Activated CD4-positive, alpha-beta T cell treated with anti-CD3 and anti-CD28 coated beads, Interleukin-2, amount 10 ng/mL, durations not matched to agents 24 days and 14 days (primary cell): ENCODE measurements at places on chromosomes 2 and 18. TPM values are rescaled to one million over a fixed set of nuclear protein-coding genes. Genes with fewer than 3 reads are reported as not detected.

GRCh38 chr18:69808399-69808798, 139.3 kb downstream of the CD226 start:
- no peak for DNase-seq
- no peak overlapping the region for H3K27ac ChIP-seq
- H3K4me3 ChIP-seq = no peak overlapping the region
- peaks cover 2% of the 10 kb centered on the region for H3K4me1 ChIP-seq

DNA sequence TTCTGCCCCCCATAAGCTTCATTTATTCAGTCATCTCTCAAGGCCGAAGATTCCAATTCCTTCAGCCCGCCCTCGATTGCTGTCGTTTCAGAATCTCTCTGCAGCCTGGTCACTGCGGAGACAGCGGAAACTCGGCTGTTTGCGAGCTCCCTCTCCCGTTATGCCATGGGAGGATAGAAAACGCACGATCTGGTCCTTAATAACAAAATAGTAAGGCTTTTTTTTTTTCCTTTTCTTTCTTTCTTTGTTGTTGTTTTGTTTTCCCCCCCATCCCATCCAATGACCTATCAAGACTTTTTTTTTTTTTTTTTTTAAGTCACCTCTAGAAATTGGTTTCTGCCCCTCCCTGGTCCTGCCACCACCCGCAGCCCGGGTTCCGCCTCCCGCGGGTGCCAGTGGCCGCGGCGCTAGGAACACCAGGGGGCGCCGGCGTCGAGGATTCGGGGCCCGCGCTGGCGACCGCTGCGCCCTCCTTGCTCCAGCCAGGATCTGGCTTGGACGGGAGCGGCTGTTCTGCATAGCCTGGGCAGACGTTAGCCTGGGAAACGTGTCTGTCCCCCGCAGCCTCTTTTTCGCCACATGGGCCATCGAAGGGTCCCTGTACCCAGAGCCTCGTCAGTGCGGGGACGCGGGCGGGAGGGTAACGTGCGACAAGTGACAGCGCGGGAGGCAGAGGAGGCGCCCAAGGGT, 10.1 kb downstream of the CPLX4 start:
- peaks cover 56% of the 10 kb centered on the region for H3K27me3 ChIP-seq
- H3K4me1 ChIP-seq = no peaks in the 10 kb centered on the region
- H3K4me3 ChIP-seq = peak overlapping the region; percentile 73
- no peak overlapping the region for H3K27ac ChIP-seq

- H3K4me3 ChIP-seq = no peak overlapping the region
- H3K27ac ChIP-seq = no peak overlapping the region
- no peak for DNase-seq
- H3K36me3 ChIP-seq = no peaks in the 10 kb centered on the region
- no peaks in the 10 kb centered on the region for H3K4me1 ChIP-seq
- no peaks in the 10 kb centered on the region for H3K27me3 ChIP-seq
These were observed 36.4 kb downstream of the PXDN start for GRCh38 chr2:1707771-1708418.

DNA sequence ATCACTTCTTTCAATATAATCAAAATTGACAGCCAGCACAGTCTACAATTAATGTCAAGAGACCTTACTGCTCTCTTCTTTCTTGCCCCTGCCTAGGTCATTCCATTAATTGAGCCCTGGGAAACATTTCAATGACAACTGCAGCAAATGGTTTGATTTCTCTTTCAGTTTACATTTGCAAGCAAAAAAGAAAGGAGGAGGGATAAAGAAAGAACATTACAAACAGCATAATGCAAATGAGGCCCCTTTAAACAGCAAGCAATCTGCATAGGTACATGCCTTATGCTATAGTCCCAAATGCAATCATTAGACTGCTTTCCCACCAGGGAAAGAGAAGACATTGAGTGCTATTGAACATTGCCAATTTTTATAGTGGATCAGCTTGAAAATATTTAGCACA, 655.0 kb upstream of the CDH2 start:
- H3K27ac ChIP-seq = no peak overlapping the region
- no peaks in the 10 kb centered on the region for H3K27me3 ChIP-seq
- no peak overlapping the region for H3K4me3 ChIP-seq
- H3K36me3 ChIP-seq = no peaks in the 10 kb centered on the region

DNA sequence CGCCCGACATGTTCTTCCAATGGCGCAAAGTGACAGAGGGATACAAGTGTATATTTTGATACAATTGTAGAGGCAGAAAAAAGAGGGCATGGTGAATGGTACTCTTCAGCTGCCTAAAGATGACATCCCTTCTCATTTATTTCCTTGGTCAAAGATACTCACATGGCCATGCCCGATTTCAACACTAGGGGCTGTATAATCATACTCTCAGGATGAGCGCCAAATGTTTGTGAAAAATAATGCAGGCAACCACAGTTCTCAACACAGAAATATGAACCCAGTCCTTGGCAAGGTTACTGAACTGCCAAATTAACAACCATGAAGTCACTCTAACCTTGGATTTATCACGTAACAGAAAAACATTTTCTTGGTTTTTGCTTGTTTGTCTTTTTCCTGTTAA, 204.4 kb downstream of the CCDC102B start:
- no peak overlapping the region for H3K4me3 ChIP-seq
- H3K36me3 ChIP-seq = no peaks in the 10 kb centered on the region
- DNase-seq = no peak
- no peaks in the 10 kb centered on the region for H3K4me1 ChIP-seq
- H3K27me3 ChIP-seq = no peaks in the 10 kb centered on the region

DNA sequence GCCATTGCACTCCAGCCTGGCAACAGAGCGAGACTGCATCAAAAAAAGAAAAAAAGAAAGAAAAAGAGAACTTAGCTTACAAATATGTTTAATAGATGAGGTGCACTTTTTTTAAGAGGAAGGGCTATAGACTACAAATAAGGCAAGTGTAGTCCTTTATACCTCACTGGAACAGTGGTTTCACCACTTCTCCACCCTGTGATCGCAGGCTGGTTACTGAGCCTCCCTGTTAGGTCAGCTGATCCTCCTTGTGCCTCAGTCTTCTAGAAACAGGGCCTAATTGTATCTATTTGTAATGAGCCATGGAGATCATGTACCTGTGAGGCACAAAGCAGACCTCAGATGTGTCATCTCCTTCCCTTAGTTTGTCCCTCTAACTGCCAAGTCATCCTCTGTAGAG, 4.5 kb downstream of the CXCR2 start:
- peaks cover 7% of the 10 kb centered on the region for H3K27me3 ChIP-seq
- H3K4me1 ChIP-seq = peaks cover 7% of the 10 kb centered on the region
- no peak for DNase-seq
- H3K27ac ChIP-seq = no peak overlapping the region

DNA sequence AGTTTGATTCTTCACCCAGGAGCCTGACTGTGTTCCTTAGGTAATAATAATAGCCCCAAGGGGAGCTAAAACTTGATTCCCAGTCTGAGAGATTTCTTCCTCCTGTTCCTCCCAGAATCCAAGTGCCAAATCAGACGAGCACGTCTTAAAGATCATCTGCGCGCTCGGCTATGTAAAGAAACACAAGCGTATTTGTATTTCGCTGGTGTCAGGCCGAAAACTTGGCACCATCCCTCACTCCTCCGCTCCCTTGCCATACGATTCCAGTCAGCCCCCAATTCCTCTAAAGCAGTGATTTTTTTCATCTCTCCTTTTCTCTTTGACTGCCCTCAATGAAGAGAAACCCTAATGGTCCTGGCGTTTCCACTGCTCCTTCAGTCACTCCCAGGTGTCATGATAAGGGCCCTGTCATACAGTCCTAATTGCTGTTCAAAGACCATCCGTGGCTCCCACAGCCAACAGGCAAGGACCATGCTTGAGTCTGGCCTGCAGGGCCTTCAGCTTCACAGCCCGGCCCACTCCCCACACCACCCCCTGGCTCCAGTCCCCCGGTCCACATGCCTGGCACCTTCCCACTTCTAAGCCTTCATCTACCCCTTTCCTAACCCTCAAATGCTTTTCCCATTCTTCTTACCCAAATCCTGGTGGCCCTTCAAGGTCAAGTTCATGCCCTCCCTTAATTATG, 130.8 kb upstream of the ID2 start:
- H3K27ac ChIP-seq = peak overlapping the region; percentile 1
- H3K4me1 ChIP-seq = peaks cover 30% of the 10 kb centered on the region
- no peak overlapping the region for H3K4me3 ChIP-seq
- H3K27me3 ChIP-seq = no peaks in the 10 kb centered on the region
- DNase-seq = no peak

DNA sequence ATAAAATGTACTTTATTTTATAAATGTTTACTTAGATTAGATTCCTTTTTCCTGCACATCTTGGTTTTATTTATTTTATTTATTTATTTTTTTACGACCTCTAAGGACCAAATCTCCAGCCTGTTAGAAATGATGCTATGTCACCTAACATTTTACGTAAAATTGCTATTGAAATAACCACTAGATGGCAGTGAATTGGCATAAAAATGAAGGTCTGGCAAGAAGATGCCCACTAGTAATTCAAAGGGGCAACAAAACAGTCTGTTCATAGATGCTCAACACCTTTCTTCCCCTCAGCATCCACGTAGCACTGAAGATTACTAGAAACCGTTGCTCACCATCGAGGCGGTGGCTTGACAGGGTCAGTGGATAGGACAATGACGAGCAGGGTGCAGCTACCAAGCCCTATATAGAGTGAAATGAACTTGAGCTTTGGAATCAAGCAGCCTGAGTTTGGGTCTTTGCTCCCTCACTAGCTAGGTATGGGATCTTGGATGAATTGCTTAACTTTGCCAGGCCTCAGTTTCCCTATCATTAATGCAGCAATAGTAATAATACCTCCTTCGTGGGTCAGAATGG, 128.7 kb upstream of the L3MBTL4 start:
- H3K27me3 ChIP-seq = no peaks in the 10 kb centered on the region
- no peak for DNase-seq
- no peak overlapping the region for H3K4me3 ChIP-seq

DNA sequence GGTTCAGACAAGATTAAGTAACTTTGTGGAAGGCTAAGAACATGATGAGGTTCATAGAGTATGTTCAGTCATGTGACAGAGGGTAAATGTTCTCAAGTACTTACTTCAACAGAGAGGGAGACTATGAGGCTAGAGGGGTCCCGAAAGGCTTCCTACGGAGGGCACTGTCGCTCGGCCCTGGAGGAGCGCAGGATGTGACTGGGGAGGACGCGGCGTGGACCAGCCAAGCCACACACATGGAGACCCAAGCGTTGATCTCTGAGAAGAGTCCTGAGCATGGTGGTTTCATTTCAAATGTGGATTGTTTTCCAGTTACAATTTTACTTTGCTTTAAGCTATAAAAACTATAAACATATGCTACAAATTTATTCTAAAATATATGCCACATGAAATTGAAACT, 227.5 kb downstream of the PTGR3 start:
- H3K4me1 ChIP-seq = no peaks in the 10 kb centered on the region
- H3K36me3 ChIP-seq = peaks cover 2% of the 10 kb centered on the region
- H3K27me3 ChIP-seq = no peaks in the 10 kb centered on the region
- H3K4me3 ChIP-seq = no peak overlapping the region
- no peak overlapping the region for H3K27ac ChIP-seq

GRCh38 chr2:155169317-155169716, 470.8 kb downstream of the KCNJ3 start:
- no peaks in the 10 kb centered on the region for H3K36me3 ChIP-seq
- no peak overlapping the region for H3K27ac ChIP-seq
- H3K27me3 ChIP-seq = no peaks in the 10 kb centered on the region

GRCh38 chr2:228104215-228104614, 77.3 kb downstream of the SPHKAP start:
- H3K27me3 ChIP-seq = no peaks in the 10 kb centered on the region
- no peak overlapping the region for H3K4me3 ChIP-seq
- DNase-seq = no peak
- no peaks in the 10 kb centered on the region for H3K4me1 ChIP-seq
- H3K27ac ChIP-seq = no peak overlapping the region

DNA sequence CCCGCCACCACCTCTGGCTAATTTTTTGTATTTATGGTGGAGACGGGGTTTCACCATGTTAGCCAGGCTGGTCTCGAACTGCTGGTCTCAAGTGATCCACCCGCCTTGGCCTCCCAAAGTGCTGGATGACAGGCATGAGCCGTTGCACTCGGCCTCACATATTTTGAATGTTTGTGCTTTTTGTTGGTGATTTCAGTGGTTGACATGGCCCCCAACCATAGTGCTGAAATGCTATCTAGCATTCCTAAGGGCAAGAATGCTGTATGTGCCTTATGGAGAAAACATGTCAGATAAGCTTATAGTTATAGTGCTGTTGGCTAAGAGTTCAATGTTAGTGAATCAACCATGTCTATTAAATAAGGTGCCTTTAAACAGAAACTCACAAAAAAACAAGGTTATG, 8.9 kb downstream of the ZAP70 start:
- no peak overlapping the region for H3K4me3 ChIP-seq
- peaks cover 79% of the 10 kb centered on the region for H3K36me3 ChIP-seq
- DNase-seq = no peak
- no peaks in the 10 kb centered on the region for H3K27me3 ChIP-seq
- peaks cover 54% of the 10 kb centered on the region for H3K4me1 ChIP-seq

RGPD4 gene
- total RNA-seq = not detected in 2 replicates

COL4A4 gene
- total RNA-seq = not detected in 2 replicates

CHRNG gene
- total RNA-seq = not detected in 2 replicates

ABCG5 gene
- total RNA-seq = not detected in 2 replicates

GNLY gene
- total RNA-seq = 54.1 and 58.5 TPM in 2 replicates

CKAP2L gene
- 17.8 and 17.9 TPM in 2 replicates for total RNA-seq

SP140 gene
- 236 and 241 TPM in 2 replicates for total RNA-seq

ALLC gene
- not detected in 2 replicates for total RNA-seq

SOX11 gene
- total RNA-seq = not detected in 2 replicates

SPIRE1 gene
- total RNA-seq = 7.6 and 8.4 TPM in 2 replicates
